Dorsolateral prefrontal cortex (tissue), 122 donors: ENCODE measurements at places on chromosomes 12 and 14. TPM values are rescaled to one million over a fixed set of nuclear protein-coding genes. Genes with fewer than 3 reads are reported as not detected.

SALL2 gene
- 33.6 TPM for total RNA-seq

LTBP2 gene
- total RNA-seq, result 2.5 TPM

- DNase-seq, result no peak
Observed at GRCh38 chr12:96502477-96502876, 13.1 kb downstream of the CFAP54 start.

- no peak for DNase-seq
Observed at GRCh38 chr14:72913809-72914208, 12.5 kb upstream of the DCAF4 start.
